Fibroblast of skin of left biceps (primary cell): ENCODE measurements at places on chromosomes 11 and 22.

DNA sequence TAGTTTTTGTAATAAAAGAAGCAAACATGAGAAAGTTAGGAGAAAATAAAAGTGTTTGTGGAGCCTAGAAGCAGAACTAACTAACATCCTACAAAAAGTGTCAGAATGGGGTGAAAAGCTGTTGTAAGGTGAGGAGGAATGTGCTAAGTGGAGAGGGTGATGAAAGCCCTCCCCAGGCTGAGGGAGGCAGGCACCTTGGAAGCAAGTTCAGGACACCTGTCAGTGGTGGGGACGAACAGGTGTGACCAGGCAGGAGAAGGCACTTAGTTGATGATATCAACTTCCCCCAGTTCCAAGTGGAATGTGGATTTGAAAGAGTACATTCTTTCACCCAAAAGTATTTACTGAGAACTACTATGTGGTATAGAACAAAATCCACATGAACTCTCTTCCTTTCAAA is 18.7 kb upstream of the BMAL1 start:
- no peak for DNase-seq

DNA sequence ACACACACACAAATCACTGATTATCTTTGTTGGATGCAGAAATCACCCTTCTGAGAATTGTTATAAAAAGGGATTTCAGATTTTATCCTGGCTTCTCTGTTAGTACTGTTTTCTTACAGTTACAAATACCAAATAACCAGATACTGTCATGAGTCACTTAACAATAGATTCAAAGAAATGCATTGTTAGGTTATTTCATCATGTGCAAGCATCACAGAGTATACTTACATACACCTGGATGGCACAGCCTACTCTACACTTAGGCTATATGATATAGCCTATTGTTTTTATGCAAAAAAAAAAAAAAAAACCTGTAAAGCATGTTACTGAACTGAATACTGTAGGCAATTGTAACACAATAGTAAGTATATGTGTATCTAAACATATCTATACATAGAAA is 319.2 kb upstream of the ARHGAP42 start:
- DNase-seq: no peak

- DNase-seq: no peak
These were observed 67.4 kb upstream of the PRDM11 start for GRCh38 chr11:45079075-45079444.

GRCh38 chr11:73760135-73760678 is 667 bp downstream of the RAB6A start:
- no peak for DNase-seq

DNA sequence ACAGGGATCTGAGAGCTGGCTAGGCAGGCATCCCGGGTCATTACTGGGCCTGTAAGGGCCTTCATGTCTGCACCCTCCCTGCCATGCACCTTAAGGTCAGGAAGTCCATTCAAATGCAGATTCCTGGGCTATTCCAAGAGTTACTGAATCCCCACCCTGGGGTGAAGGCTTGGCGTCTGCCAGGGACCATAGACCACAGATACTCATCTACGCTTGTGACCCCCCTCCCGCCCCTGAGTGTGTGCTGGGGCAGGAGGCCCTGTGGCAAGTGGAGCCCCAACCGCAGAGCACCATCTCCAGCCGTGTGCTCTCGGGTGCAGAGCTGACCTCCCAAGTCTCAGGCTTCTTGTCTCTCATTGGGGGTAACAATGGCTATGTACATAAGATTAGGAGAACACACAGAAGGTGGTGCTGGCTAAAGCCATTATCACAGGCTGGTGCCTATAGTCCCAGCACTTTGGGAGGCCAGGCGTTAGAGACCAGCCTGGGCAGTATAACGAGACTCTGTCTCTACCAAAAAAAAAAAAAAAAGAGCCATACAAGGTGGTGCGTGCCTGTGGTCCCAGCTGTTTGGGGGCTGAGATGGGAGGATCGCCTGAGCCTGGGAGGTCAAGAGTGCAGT is 19.1 kb upstream of the KCNQ1OT1 start:
- DNase-seq: no peak

GRCh38 chr11:79579063-79579462 is 138.2 kb upstream of the TENM4 start:
- DNase-seq: no peak

DNA sequence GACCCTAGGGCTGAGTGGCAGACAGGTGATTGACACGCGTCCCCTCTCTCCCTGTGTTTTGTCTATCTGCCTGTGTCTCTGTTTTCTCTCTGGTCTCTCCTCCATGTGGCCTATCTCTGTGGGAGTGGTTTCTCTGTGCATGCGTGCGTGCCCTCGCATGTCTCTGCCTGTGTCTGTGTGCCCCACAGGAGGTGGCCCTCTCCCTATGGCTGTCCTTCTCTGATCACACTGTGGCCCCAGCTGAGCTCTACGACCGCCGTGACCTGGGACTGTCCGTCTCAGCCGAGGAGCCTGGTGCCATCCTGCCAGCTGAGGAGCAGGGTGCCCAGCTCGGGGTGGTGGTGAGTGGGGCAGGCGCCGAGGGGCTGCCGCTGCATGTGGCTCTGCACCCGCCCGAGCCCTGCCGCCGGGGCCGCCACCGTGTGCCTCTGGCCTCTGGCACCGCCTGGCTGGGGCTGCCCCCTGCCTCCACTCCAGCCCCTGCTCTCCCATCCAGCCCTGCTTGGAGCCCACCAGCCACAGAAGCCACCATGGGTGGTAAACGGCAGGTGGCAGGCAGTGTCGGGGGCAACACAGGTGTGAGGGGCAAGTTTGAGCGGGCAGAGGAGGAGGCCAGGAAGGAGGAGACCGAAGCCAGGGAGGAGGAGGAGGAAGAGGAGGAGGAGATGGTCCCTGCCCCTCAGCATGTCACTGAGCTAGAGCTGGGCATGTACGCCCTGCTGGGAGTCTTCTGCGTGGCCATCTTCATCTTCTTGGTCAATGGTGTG is 11.6 kb downstream of the TMEM132A start:
- no peak for DNase-seq

DNA sequence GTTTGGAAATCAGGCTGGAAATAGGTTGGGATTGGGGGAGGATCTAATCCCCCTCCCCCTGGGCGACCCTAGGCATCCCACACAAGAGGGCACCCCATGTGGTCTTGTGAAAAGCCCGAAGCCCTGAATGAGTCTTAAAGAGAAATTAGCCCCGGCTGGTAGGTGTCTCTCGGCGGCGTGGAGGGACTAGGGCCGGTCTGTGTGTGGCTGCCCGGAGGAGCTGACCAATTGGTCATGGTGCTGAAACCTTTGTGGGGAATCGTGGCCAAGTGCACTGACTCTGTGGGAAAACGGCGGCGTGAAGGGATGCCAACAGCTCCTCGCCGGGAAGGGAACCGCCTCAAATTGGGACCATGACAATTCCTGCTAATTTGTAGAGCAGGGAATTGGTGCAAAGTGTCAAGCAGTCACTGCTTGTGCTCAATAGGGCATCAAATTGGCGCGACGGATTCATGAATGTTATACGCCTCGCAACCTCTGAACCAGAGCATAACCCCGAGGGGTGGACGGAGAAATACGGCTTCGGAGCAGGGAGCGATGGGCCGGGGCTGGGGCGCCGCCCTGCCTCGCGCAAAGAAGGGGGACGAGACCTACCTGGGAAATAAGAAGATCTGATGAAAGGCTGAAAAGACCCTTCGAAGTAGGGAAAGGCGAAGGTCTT is 1.5 kb downstream of the DBX1 start:
- DNase-seq: peak; percentile 10

- DNase-seq: peak; percentile 18
These were observed 8.0 kb downstream of the RNF121 start for GRCh38 chr11:71936825-71937224.

- no peak for DNase-seq
These were observed 5.9 kb downstream of the LRRC32 start for GRCh38 chr11:76664578-76665061.

DNA sequence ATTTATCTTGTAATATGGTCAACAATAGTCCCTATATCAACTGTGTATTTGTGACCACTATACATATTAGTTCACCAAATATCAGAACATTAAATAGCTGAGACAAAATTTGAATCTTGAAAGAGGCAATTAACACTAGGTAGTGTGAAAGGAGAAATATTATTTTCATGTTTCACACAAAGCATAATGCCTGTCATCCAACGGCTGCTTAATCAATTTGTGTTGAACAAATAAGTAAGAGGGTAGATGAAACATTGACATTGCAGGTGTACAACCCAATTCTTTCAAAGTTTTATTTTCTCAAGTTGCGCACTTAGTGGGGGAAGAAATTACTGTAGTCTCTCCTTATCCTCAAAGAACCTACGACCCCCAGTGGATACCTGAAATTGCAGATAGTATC is 3.4 kb upstream of the OR8I2 start:
- no peak for DNase-seq

DNA sequence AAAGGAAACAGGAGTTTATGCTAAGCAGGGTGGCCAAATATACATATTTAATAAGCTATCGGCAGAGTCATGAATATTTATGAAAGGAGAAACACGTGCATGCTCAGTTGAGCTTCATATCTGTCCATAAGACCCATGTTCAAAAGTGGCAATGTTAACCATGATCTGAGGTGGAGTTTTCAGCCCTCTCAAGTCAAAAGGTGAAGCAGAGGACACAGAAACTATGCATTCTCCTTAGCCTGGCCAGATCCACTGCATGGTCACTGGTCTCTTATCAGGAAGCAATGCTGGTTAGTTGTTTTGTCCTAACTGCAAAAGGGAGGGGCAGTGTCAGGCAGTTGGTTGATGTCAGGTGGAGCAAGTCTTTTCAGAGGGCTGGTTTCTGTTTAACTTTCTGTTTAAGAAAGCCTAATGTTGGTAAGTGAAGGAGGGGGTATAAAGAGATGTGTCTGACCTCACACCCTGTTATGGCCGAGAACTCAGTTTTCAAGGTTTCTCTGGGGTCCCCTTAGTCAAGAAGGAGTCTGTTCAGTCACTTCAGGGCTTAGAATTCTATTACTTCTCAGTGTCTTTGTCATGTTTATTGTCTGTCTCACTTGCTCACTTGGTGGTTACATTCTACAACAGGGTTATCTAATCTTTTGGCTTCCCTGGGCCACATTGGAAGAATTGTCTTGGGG is 5.5 kb upstream of the SELENOH start:
- DNase-seq: no peak

- no peak for DNase-seq
These were observed 7.3 kb upstream of the ARAP1 start for GRCh38 chr11:72759468-72759985.

DNA sequence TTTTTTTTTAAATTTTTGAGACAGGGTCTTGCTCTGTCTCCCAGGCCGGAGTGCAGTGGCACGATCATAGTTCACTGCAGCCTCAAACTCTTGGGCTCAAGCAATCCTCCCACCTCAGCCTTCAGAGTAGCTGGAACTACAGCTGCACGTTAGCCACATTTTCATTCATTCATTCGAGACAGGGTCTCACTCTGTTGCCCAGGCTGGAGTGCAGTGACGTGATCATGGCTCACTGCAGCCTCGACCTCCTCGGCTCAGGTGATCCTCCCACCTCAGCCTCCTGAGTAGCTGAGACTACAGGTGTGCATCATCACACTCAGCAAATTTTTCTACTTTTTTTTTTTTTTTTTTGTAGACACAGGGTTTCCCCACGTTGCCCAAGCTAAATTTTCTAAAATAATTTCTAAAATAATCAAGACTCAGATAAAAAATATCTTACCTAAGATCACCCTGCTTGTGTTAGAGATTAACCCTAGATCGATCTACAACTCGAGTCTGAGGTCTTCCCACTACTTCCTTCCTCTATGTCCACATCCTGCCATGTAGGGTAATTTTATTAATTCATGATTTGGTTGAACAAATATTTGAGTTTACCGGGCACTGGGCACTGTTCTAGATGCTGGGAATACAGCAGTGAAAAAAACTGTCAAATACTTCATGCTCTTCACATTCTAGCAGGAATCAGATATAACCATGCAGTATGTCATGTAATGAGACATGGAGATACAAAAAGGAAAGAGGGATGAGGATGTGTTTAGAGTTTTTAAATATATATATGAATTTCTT is 15.1 kb downstream of the EIF4G2 start:
- DNase-seq: no peak

- no peak for DNase-seq
These were observed 68.5 kb downstream of the ARFGAP2 start for GRCh38 chr11:47108214-47108613.

DNA sequence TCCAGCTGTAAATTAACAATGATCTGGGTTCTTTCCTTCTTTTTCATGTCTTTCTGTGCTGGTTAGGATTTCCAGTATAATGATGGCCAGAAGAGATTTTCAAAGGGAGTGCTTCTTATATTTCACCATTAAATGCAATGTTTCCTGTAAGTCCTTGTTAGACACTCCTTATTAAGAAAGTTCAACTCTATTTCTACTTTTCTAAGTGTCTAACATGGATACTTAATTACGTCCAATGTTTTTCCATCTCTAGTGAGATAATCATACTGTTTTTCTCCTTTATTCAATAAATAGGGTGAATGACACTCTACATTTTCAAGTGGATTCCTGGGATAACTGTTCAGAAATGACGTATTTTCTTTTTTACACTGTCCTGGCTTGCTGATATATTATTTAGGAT is 49.8 kb downstream of the CDON start:
- DNase-seq: no peak

GRCh38 chr11:78256962-78257361 is 68.2 kb downstream of the USP35 start:
- DNase-seq: peak; percentile 50

GRCh38 chr11:8362899-8363298 is 99.2 kb upstream of the LMO1 start:
- no peak for DNase-seq

- DNase-seq: no peak
These were observed 100.1 kb downstream of the SLC1A2 start for GRCh38 chr11:35318977-35319925.

GRCh38 chr11:116263770-116264169 is 509.0 kb downstream of the BUD13 start:
- no peak for DNase-seq

DNA sequence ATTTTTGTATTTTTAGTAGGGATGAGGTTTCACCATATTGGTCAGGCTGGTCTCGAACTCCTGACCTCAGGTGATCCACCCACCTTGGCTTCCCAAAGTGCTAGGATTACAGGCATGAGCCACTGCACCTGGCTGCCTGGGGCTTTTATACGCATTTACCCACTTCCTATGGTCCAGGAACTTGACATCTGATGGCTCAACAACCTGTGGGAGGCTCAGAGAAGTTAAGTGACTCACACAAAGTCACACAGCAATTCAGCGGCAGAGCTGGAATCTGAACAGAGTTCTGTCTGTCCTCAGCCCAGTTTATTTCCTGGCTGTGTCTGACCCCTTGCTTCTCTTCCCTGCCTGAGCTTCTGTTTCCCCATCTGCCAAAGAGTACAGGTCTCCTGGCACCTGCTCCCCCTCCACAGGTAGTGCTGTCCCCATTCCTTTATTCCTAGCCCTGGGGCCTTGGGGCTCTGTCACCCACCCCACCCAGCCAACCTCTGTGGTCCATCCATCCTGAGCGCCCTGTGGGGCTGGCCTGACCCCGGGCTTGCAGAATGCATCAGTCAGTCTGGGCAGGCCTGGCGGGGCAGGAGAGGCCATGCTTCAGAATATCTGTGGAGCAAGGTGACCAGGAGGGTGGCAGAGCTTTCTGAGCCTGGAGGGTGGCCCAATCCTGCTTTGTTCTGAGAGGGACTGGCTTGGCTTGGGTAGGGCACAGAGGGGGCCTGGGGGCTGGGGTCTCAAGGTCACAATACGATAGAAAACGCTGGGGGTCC is 50.6 kb downstream of the CACNA1I start:
- DNase-seq: no peak
